GM23248 (cell line): ENCODE measurements at places on chromosomes 12 and 14. TPM values are rescaled to one million over a fixed set of nuclear protein-coding genes. Genes with fewer than 3 reads are reported as not detected.

GRCh38 chr14:51059032-51059431 lies 35.9 kb downstream of the TRIM9 start:
- H3K4me3 ChIP-seq: no peak overlapping the region
- no peaks in the 10 kb centered on the region for H3K36me3 ChIP-seq
- H3K4me1 ChIP-seq: no peaks in the 10 kb centered on the region
- no peaks in the 10 kb centered on the region for H3K27me3 ChIP-seq

DNA sequence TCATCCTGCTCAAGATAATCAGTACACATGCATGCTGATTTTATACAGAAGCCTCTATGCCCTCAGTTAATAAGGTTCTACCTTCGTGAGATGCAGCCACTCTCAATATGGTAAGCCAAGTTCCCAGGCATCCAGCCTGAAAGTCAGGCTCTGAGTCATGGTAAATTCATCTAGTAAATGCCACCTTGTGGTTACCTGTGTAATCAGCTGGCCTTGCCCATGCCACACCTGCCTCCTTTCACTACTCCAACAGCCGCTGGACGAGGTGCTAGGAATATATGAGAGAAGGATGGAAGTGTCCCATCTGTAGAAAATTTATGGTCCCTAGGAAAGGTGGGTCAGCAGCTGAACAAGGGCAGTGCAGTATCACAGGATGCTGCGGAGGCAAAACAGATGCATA lies 207.3 kb downstream of the SSPN start:
- no peak overlapping the region for H3K4me3 ChIP-seq
- H3K4me1 ChIP-seq: no peaks in the 10 kb centered on the region
- H3K27ac ChIP-seq: no peak overlapping the region
- H3K36me3 ChIP-seq: no peaks in the 10 kb centered on the region
- H3K27me3 ChIP-seq: no peaks in the 10 kb centered on the region
- DNase-seq: peak; percentile 2

DNA sequence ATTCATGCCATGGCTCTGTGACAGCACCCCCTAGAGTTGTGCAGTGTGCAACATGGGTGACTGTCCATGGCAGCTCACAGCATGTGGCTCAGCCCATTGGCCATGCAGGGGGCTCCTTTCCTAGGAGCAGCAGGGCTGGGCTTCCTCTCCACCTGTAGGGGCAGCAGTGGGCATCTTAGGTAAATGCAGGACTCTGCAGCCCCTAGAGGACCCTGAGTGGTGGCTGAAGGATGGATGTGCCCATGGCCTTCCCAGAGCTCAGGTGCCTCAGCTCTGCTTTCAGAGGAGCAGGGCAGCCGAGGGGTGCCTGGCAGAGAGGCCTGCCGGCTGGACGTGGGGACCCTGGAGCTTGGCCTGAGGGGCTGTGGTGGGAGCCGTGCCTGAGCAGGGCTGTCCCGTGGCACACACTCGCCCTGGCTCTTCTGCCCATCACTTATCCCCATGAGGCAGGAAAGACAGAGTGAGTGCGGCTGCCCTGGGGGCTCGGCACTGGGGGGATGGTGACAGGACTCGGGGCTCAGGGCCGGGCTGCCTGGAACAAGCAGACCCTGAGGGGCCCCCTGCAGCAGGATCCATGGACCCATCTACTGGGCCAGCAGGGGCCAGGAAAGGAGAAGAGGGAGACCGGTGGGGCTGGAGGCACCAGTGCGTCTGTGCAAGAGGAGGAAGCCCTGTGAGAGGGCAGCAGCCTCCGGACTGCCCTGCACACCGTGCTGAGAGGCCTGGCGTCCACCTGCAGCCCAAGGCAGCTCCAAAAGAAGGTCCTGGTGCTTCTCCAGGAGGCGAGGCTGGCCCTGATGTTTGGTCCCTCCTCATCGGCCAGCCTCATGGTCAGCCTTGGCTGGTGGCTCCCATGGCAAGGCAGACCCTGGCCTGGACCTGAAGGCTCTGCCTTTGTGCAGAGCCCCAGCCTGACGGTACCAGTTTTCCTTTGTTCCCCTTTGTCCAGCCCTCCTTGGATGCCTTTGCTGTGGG lies 7.6 kb downstream of the ADSS1 start:
- peak; percentile 49 for DNase-seq
- no peaks in the 10 kb centered on the region for H3K27me3 ChIP-seq
- H3K27ac ChIP-seq: no peak overlapping the region
- H3K4me3 ChIP-seq: no peak overlapping the region
- H3K36me3 ChIP-seq: no peaks in the 10 kb centered on the region
- H3K4me1 ChIP-seq: peaks cover 9% of the 10 kb centered on the region

GRCh38 chr14:23562822-23563472 lies 4.6 kb downstream of the AP1G2 start:
- DNase-seq: peak; percentile 48
- H3K36me3 ChIP-seq: no peaks in the 10 kb centered on the region; the same call in 1 of the 2 replicates
- H3K4me3 ChIP-seq: no peak overlapping the region
- peaks cover 6% of the 10 kb centered on the region for H3K4me1 ChIP-seq
- H3K27me3 ChIP-seq: no peaks in the 10 kb centered on the region
- no peak overlapping the region for H3K27ac ChIP-seq

DNA sequence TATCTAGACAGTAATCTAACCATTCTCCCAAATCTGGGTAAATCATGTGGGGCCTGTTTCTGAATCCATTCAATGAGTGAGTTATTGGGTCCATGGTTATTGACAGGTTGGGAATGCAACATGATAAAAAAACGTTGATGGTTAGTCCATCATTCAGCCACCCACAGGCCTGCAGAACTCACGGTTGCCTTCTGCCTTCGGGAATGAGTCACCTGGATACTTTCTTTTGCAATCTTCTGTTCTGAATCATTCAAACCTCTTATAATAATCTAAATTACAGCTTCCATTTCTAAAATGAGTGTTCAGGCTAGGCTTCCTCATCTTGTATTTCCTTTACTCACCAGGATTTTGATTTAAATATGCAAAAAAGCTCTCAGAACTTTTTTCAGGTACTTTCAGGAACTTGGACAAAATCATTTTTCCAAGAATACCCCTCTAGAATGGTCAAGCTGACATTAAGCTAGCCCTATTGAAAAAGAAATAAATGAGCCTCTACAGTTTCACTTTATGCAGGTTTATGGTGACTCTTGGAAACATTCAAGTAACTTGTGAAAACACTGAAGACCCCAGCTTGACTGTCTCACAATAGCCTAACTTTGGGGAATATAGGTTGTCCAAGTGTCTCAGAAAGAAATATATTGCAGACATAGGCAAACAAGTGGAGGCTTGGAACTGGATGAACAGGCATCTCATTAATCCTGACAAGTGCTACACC lies 94.4 kb downstream of the KCNK10 start:
- H3K27ac ChIP-seq: no peak overlapping the region
- H3K4me1 ChIP-seq: no peaks in the 10 kb centered on the region
- no peak overlapping the region for H3K4me3 ChIP-seq
- peak; percentile 39 for DNase-seq

The IRAK3 gene
- total RNA-seq: 3.7 and 6.6 TPM in 2 replicates

GRCh38 chr14:105142651-105143450 lies 25.7 kb downstream of the JAG2 start:
- H3K4me1 ChIP-seq: no peaks in the 10 kb centered on the region

GRCh38 chr14:61653507-61653906 lies 41.8 kb upstream of the HIF1A start:
- H3K4me1 ChIP-seq: peaks cover 17% of the 10 kb centered on the region
- H3K27me3 ChIP-seq: no peaks in the 10 kb centered on the region
- peak overlapping the region; percentile 36 for H3K27ac ChIP-seq
- H3K4me3 ChIP-seq: 0 out of 2 replicates have a peak overlapping the region, but pooled peaks have one; percentile 15
- DNase-seq: peak; percentile 88
- no peaks in the 10 kb centered on the region for H3K36me3 ChIP-seq

GRCh38 chr12:77299910-77300669 lies 234.7 kb upstream of the E2F7 start:
- H3K4me3 ChIP-seq: peak overlapping the region; percentile 7; the same call in 1 of the 2 replicates
- H3K27ac ChIP-seq: peak overlapping the region; percentile 61
- peak; percentile 85 for DNase-seq

DNA sequence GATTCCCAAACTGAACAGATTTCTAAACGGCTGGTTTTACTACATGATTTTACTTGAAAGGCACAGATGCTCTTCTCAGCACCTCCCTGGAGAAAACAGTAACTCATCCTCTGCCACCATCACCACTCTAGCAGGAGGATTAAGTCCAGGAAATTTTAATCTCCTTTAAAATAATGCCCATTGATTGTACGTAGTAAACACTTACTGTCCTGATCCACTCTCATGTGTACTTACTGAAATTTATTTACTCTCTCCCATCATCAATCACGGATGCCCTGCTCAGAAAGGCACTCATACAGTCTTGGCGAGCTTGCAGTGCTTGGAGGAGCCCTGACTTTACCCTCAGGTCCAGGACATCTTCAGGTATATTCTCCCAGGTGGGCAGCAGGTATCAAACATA lies 239.8 kb upstream of the EGLN3 start:
- no peaks in the 10 kb centered on the region for H3K36me3 ChIP-seq
- no peak overlapping the region for H3K27ac ChIP-seq
- no peaks in the 10 kb centered on the region for H3K27me3 ChIP-seq
- H3K4me1 ChIP-seq: no peaks in the 10 kb centered on the region
- no peak overlapping the region for H3K4me3 ChIP-seq

DNA sequence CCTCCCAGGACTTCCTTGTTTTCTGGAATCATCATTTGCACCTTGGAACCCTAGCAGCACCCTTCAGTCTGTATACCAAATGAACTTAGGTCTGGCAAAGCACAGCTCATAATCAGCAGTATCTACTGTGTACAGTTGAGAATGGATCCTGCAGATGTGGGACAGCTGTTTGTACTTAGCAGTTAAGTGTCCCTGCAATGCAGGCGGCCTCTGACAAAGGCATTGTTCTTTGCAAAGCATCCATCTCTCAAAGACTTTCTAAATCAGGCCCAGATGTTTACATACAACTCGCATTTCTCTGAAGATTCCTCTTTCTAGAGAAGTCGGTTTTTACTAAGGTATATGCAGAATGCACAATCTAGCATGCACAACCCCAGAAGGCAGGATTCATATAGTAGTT lies 170.5 kb upstream of the RBM19 start:
- no peak overlapping the region for H3K27ac ChIP-seq
- H3K4me3 ChIP-seq: no peak overlapping the region
- DNase-seq: no peak
- H3K27me3 ChIP-seq: peaks cover 12% of the 10 kb centered on the region

The KRT6C gene
- not detected in 2 replicates for total RNA-seq

DNA sequence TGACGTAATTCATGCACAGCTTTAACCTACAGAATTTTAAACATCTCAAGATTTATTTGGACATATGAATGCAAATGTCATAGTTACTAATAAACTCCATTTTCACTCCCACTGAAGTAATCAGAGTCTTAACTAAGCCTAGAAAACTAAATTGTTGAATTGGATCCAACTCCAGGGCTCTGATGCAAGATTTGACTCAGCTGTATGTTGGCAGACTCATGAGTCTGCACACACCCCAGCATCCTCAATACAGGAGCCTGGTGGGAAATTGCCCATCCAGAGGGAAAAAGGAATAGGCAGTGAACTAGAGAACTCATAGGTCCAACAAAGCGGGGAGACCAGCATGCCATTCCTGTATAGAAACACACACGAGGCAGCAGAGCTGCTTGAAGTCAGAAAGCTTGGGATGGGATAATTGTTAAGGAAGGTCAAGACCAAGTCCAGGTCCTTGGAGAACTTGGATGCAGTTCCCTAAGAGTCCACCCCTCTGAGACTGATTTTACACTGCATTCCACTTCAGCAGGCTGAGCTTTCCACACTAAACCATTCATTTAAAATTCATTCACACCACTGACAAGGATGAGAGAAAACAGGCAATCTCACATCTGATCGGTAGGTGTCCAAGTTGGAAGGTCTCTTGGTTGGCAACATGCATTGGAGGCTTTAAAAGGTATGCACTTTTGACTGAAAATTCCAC lies 14.4 kb downstream of the TMTC1 start:
- H3K4me3 ChIP-seq: no peak overlapping the region
- peak; percentile 84 for DNase-seq
- no peaks in the 10 kb centered on the region for H3K27me3 ChIP-seq
- H3K4me1 ChIP-seq: peaks cover 15% of the 10 kb centered on the region
- H3K27ac ChIP-seq: peak overlapping the region; percentile 33
- no peaks in the 10 kb centered on the region for H3K36me3 ChIP-seq

GRCh38 chr14:97771340-97772045 lies 974.3 kb downstream of the VRK1 start:
- no peak for DNase-seq
- no peak overlapping the region for H3K4me3 ChIP-seq
- H3K36me3 ChIP-seq: no peaks in the 10 kb centered on the region
- no peaks in the 10 kb centered on the region for H3K4me1 ChIP-seq

The RBP5 gene
- not detected in 2 replicates for total RNA-seq

DNA sequence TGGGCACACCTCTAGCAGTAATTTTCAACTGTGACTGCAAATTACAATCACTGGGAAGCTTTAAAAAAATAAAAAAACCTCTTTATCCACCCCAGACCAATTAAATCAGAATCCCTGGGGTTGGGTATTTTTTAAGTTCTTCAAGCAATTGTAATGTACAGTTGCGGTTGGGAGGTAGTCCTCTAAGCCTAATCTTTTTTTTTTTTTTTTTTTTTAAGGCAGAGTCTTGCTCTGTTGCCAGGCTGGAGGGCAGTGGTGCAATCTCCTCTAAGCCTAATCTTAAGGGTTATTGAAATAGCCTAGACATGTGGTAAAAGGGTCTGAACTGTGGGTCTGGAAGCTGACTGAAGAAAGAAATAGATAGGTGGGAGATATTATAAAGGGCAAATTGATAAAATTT lies 230.5 kb downstream of the AKAP6 start:
- H3K36me3 ChIP-seq: no peaks in the 10 kb centered on the region
- no peak overlapping the region for H3K4me3 ChIP-seq
- H3K27ac ChIP-seq: peak overlapping the region; percentile 58
- H3K27me3 ChIP-seq: no peaks in the 10 kb centered on the region
- peak; percentile 52 for DNase-seq

The TPH2 gene
- not detected in 2 replicates for total RNA-seq

- peak within 1 kb of the TSS; percentile 80 for H3K4me3 ChIP-seq
- H3K27me3 ChIP-seq: no peaks in the 10 kb centered on the region
- peaks cover 9% of the 10 kb centered on the region for H3K4me1 ChIP-seq
- no peaks in the 10 kb centered on the region for H3K36me3 ChIP-seq
These were observed at the start of gene MDP1 for GRCh38 chr14:24215495-24216344. TSS of gene MDP1 (minus strand) at chr14:24216066. CDS start at chr14:24215955, 111 bp downstream.

The AKAP3 gene
- 0.22 and 0.89 TPM in 2 replicates for total RNA-seq

The SCN8A gene
- total RNA-seq: 12.9 and 13.8 TPM in 2 replicates

GRCh38 chr14:102768223-102769048 lies 8.8 kb upstream of the TRAF3 start:
- H3K27ac ChIP-seq: no peak overlapping the region
- H3K27me3 ChIP-seq: no peaks in the 10 kb centered on the region; the same call in 1 of the 2 replicates
- no peak overlapping the region for H3K4me3 ChIP-seq
- DNase-seq: no peak

DNA sequence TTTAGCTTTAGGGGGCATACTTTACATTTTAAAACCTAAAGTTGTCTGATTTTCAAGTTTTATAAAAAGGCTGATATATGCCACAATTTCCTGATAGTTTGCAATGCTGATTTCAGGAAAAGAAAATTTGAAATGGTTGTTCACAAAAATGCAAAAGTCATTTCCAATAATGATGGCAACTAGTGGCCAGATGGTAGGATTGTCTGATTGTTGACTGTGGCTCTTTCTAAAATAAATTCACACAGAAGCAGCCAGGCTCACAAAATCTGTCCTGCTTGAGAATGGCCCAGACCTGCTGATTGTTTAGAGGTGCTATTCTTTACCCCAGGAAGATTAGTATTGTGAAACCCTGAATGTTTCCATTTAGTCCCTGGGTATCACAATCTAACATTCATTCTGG lies 220.3 kb downstream of the NELL2 start:
- H3K36me3 ChIP-seq: no peaks in the 10 kb centered on the region
- DNase-seq: no peak
- H3K27ac ChIP-seq: no peak overlapping the region
- H3K4me3 ChIP-seq: no peak overlapping the region
- no peaks in the 10 kb centered on the region for H3K27me3 ChIP-seq

The FAM177A1 gene
- 56.4 and 67.3 TPM in 2 replicates for total RNA-seq

- H3K36me3 ChIP-seq: no peaks in the 10 kb centered on the region
- H3K4me3 ChIP-seq: no peak overlapping the region
- H3K27me3 ChIP-seq: peaks cover 35% of the 10 kb centered on the region
- no peak for DNase-seq
These were observed 156.0 kb downstream of the DAD1 start for GRCh38 chr14:22433069-22433468.
